Substantia nigra (tissue), 51 donors: ENCODE measurements at places on chromosomes 1 and 21.

GRCh38 chr1:2230781-2231531 lies 2.8 kb downstream of the SKI start:
- no peak for DNase-seq

DNA sequence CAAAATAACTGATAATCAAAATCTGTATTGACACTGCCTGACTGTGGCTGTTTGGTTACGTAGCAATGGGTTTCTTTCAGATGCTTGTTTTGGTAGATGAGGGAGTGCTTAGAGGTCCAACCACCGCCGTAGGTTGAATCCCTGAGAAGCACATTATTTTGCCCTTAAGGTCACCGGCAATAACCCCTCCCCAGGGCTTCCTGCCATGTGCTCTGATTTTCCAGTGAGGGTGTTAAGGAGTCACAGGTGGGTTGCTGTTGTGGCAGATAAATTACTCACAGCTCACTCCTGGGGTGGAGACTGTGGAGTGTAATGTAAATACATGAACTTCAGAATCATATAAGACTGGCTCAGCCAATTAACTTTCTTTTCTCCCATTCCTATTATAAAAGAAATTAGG lies 81.5 kb upstream of the ZP4 start:
- no peak for DNase-seq

DNA sequence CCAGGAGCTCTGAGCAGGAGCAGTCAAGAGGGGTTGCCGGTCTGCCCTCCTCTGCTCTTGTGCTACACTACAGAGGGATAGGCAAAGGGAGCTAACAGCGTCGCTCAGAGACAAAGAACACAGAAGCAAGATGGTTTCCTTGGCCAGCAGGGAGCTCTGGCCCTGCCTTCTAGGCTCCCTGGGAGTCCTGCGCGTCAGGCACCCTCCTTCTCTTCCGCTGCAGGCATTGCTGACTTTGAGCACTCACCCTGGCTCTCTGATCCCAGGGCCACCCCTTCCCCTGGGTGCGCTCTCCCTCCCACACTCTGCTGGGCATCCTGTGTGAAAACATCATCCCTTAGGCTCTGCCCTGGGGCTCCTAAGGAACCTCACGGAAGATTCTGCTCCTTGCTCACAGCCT lies 489 bp downstream of the TNNI1 start:
- DNase-seq, result no peak

GRCh38 chr1:154501423-154502065 lies 475 bp upstream of the TDRD10 start:
- DNase-seq, result no peak

- no peak for DNase-seq
Measured at GRCh38 chr1:26858891-26859640, 3.9 kb upstream of the SFN start.

DNA sequence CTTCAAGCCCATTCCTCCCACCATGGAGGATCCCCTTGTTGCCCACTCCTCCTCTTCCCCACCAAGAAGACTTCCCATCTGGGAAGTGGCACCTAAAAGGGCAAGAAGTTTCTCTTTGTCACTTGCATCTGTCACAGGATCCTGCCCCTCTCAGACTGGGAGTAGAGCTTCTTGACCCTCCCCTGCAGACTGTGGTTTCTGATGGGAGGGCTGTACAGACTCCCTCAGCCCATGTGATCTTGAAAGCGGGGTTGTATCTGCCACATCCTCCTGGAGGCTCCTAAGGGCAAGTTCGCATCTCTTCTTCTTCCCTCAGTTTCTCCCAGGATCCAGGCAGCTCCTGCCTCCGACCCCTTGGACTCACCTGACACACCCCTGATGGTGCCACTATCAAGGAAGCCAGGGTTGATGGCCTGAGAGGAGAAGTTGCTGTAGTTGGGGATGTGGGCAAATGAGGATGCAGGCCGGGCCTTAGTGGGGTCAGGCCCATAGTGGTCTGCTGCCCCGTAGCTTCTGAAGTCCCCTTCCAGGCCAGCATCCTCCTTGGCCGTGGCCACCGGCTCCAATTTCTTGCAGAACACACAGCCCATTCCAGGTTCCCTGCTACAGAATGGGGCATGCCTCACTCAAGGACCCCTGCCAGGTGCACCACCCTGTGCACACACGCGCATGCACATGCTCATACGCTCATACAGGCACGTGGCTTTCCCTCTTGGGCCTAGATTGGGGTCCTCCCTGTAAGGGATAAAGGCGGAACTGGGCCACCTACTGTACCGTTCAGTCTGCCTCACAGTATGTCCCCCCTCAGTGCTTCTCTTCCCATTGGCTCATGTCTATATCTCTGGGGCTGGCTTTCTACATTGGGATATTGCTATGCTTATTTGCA lies 11.4 kb downstream of the FGR start:
- no peak for DNase-seq

GRCh38 chr1:36482724-36483388 lies at the start of gene CSF3R:
Gene CSF3R, minus strand, starts transcription at chr1:36482913. Its CDS starts 3,417 bp downstream, at chr1:36479496.
- DNase-seq, result no peak

DNA sequence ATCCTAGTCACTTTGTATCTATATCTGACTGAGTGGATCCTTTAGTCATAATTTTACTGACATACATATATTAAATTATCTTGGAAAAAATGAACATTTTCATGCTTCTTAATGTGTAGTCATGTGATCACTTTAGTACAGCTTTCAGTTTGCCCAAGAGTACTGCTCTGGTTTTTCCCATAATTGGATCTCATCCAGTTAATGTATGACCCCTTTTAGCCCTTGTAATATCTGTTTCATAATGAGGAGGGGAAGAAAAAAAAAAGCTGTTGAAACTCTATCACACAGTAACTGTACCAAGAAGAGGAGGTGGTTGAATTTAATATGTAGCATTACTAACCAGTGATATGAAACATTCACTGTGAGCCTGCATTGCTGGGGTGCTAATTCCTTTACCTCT lies 328.7 kb downstream of the PTPRC start:
- DNase-seq, result no peak

DNA sequence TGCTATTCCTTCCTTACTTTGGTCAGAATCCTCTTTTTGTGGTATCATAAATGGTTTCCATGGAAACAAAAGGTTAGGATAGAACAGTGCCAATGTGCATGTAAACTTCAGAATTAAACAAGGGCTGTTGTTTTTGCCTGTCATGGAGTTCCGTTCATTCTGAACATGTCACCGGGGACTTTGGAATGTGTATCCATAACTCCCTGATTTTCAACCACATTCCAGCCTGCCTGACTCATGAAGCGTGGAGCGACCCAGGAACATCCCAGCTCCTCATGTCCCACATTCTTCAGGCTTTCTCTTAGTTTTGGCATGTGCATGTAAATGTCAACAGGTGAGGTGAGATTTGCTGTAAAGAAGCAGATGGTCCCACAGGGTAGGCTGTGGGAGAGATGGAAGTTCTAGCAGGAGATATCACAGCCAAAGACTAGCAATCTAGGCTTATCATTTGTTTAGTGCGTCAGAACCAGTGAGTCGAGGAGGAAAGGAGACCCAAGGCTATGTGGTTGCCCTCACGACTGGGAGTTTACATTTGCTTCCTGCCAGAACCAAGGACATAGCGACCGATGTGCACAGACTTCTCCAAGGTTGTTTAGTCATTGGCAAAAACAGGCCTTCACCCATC lies 23.0 kb upstream of the DNAJC11 start:
- DNase-seq, result no peak

GRCh38 chr1:101769520-101769919 lies 227.2 kb downstream of the OLFM3 start:
- no peak for DNase-seq

DNA sequence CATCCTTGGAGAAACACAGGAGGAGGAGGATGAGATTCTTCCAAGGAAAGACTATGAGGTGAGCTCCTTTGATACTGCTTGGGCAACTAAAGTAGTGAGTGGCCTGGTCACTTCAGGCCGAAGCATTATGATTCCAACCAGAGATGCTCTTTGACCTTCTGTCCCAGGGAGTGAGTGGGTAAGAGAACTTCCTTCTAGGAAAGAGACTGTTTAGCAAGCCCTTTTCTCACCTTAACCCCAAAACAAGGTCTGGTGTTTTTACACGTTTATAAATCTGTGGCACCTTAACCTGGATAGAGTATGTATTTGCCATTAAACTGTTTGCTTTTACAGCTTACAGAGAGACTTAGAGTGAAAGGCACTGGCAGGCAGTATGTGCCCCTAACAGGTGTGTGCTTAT lies 1.1 kb downstream of the CLCN6 start:
- no peak for DNase-seq

DNA sequence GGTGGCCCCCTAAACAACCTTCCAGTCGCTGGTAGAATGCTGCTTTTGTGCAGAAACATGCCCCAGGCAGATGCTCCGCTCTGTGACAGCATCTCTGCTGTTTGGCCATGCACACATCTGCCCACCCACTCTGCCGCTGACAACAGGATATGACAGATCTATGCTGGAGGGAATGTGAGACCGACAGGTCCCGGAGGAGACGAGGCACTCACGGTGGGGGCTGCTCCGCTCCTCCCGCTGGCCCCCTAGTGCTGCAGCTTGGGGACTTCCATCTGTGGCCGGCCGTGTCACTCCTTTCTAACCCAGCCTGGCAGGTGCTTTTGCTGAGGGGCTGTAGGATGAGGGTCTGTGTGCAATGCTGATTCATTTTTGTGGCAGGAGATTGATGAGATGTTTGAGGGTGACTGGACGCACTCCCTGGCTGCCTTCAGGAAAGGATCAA lies 49.1 kb upstream of the DMRTB1 start:
- DNase-seq, result no peak

DNA sequence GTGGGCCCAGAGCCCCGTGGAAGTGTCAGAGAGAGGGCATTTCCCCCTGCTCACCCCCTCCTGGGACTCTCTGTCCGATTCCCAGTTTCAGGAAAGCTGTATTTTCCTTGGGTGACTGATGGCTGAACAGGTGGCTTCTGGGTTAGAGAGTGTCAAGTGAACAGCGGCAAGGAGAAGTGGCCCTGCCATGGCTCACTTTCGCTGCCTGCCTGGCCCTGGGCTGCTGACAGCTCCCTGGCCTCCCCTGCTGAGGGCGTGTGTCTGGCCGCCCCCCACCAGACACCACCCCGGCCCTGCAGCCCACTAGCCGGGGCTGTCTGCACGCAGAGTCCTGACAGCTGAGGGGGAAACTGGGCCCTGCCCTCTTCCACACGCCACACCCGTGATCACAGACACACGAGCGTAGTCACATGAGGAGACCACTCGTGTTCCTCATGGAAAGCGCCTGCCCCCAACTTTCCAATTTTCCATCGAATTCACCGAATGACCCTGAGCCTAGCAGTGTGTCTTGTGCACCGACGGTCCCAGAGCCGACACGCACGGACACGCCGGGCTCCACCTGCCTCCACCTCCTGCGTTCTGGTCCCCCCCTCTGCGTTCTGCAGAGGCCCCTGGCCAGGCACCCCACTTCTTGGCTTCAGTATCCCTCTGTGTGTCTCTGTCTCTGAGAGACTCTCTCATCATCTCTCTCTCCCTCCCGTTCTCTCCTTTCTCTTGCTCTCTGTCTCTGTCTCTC lies 60.6 kb upstream of the CASZ1 start:
- DNase-seq, result no peak

DNA sequence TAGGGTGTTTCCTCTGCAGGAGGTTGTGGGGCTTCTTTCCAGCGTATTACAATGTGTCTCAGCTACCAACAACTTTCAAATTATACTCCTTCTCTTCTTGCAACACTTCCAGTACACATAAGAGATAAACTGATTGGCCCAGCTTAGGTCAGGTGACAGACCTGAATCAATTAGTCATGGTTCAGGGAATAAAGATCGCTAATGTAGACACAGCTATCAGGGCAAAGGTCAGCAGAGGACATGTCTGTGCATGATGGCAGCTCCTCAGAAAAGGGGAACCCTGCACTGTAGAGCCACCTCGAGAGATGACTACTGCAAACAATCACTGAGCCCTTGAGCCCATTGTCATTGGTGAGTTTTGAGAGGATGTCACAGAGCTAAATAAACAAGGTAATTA lies 36.8 kb upstream of the PKN2 start:
- no peak for DNase-seq

DNA sequence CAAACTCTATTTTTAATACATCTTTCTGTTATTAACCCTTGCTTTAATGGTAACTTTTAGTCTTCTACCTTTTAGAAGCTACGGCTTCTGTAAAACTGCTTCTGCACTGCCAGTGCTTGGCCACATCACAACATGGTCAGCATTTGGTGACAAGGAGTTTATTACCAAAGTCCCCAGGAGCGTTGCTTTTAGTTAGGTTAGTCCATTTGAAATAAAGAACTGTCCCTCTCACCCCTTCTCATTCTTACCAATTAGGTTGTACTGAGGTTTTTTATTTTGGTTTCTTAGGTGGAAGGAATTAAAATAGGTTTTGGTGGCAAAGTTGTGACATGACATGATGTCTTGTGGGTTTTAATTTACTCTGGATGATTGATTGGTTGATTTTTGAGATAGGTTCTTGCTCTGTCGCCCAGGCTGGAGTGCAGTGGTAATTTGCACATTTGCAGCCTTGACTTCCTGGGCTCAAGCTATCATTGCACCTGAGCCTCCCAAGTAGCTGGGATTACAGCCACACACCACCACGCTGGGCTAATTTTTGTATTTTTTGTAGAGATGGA lies 39.2 kb downstream of the SPEN start:
- DNase-seq, result no peak

DNA sequence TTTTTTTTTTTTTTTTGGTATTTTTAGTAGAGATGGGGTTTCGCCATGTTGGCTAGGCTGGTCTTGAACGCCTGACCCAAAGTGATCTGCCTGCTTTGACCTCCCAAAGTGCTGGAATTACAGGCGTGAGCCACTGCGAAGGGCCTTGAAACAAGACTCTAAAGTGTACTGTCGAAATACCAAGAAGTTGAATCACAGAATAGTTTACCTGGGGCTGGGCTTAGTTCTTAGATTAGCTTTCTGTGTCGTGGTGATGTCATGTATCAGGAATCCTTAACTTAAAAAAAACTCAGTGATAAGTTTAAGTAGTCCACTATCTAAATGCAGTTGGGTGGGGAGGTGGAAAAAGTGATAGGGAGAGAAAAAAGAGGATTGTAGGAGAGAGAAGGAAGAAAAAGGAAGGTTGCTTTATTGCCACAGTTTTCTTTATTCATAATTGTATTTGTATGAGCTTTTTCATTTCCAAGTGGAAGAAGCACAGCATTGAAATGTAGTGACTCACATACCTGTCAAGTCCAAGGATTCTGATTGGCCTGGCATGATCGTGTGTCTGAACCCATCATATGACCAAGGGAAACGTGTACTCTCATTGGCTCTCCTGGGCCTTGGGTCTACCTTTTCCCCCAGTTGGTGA lies 13.4 kb downstream of the ITSN1 start:
- DNase-seq, result no peak

GRCh38 chr1:70990469-70991253 lies 57.0 kb downstream of the PTGER3 start:
- no peak for DNase-seq

DNA sequence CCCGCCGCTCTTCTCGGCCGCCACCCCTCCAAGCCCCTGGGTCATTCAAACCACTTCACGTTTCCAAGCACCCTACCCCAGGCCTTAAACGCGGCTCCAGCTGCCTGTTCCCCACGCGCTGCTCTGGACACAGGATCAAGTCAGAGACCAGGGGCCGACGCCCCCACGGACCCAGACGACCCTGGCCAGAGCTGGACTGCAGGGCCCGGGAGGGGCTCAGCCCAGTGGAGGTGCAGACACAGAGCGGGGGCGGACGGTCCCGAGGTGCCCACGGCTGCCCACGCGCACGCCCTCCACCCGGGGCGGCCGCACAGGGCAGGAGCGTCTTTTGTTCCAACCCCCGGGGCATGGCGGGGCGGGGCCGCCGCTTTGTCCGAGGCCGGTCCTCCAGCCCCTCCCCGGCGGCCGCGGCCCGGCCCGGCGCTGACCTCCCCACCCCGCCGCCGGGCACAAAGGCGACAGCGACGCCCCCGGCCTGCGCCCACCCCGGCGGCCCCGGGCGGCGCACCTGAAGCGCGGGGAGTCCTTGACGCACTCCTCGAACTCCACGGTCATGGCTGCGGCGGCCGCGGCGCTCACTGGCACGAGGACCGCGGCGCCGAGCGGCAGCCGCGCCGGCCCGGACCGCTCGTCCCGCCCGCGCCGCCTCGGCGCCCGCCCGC lies 338 bp downstream of the ACAP3 start:
- DNase-seq, result no peak
